ENCODE measurements at places on chromosomes 12 and 14.

GRCh38 chr12:54222609-54223008, 33.8 kb upstream of the SMUG1 start:
- no peak for DNase-seq

GRCh38 chr12:23014749-23015148, 389.8 kb downstream of the ETNK1 start:
- DNase-seq: no peak

DNA sequence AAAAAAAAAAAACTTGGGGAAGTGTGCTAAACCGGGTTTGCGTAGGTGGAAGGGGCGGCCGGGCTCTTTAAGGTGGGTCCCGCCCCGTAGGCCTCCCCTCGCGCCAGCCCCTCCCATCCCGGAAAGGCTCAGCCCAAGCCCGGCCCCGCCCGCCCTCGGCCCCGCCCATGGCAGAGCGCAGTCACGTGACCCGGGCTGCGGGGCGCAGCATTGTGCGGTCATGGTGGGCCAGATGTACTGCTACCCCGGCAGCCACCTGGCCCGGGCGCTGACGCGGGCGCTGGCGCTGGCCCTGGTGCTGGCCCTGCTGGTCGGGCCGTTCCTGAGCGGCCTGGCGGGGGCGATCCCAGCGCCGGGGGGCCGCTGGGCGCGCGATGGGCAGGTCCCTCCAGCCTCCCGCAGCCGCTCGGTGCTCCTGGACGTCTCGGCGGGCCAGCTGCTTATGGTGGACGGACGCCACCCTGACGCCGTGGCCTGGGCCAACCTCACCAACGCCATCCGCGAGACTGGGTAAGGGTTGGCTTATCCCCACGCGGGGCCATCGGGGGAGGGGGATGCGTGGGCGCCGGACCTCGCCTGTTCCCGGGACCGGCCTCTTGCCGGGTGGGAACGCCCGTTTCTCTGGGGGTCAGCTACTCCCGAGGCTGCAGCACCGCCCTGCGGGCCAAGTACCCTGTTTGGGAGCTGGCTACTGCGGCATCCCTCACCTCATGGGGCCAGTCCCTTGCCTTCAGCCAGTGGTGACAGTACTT, at the start of gene PLBD2:
PLBD2 (plus strand) TSS at position 207 of the 752 bp plus-strand sequence; CDS start at position 221, 14 bp downstream.
- DNase-seq: peak; percentile 92

DNA sequence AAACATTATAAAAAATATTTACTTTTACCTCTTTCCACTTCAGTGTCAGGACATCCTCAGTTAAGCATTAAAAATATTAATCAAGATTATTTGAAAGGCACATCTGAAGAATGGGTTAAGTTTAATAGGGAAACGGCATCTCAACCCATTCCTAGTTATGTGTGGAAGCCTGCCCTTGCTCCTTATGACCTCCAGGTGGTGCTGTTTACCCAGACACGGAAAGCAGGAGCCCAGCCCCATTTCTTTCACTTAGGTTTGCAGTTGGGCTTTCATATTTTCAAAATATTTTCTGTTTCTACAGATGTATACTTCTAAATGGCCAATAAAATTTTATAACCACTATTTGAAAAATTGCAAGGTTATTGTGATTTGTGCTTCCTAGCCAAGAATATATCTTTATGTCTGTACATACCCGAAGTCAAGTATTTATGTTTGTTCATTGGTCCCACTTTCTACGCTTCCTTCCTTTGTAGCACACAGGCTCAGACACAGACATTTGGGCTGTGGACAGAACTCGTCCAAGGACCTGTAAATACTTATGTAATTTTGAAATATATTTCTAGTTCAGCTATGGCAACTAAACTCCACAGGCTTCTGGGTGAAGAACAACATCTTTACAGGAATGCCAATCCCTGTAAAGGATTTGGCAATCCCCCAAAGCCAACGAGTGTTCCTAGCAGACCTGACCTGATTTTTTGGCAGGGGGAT, 247.1 kb downstream of the AKAP6 start:
- no peak for DNase-seq

DNA sequence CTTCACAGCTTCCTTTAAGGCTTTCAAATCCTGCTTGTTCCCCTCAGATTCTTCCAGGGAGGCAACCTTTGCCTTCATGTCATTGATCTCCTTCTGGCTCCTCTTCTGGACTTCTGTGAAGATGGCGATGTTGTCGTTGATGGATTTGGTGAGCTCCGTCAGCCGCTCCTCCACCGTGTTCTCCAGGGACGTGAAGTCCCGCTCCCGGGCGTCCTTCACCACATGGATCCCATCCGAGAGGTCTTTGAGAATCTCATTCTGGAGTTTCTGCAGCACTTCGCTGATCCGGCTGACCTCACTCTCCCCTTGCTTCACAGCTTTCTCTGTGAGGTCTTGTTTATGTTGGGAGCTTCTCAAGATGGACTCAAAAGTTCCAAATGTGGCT, 7.9 kb downstream of the CKAP4 start:
- no peak for DNase-seq
